ENCODE measurements at places on chromosomes 5 and 9.

GRCh38 chr9:111076519-111076918 lies 38.2 kb upstream of the LPAR1 start:
- DNase-seq = no peak

- no peak for DNase-seq
These were observed 474.6 kb upstream of the WWC1 start for GRCh38 chr5:167816864-167817263.

DNA sequence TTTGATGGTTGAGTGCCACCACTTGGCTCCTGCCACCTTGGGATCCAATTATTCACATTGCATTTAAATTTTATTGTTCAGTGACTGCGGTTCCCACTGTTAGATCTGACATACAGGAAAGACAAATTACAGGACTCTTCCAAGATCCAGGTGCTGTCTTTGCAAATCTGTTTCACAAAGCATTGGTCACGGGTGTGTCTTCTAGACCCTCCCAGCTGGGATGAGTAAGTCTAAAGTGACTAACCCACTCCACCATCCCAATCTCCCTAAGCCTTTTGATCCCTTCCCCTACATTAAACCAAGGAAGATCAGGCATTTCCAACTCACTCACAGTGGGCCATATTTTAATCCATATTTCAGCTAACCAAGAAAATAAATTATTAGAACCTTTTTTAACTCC lies 1016.3 kb upstream of the CTNND2 start:
- DNase-seq = no peak

DNA sequence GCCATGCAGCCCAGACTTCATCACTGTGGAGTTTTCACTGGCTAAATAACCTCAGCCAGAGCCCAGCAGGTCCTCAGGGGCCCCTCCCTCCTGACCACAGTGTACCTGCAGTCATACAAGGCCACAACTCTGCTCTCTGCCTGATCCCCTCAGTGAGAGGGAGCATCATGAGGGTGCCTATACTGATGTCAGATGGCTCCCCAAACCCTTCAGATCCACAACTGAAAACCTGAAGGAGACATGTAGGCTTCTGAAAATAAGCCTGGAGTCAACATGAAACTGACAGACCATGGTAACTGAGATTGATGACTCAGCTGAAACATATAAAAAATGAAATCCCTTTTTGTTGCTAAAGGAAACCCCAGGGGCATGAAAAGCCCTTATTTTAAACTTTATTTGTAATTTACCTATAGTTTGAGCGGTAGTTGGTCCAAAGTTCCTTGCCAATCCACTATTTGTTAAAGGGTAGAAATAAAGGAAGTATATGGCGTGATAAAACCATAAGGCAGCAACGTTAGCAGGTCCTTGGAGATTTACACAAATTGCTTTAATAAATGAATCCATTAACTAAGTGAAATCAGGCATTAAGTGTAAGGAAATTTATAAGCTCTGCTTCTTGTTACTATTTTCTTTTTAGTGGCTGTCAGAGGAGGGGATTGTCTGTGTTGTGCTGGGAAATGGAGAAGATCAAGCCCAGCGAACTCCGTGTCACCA lies 68.3 kb downstream of the FGF1 start:
- no peak for DNase-seq

GRCh38 chr9:13809401-13809800 lies 504.5 kb downstream of the NFIB start:
- no peak for DNase-seq

DNA sequence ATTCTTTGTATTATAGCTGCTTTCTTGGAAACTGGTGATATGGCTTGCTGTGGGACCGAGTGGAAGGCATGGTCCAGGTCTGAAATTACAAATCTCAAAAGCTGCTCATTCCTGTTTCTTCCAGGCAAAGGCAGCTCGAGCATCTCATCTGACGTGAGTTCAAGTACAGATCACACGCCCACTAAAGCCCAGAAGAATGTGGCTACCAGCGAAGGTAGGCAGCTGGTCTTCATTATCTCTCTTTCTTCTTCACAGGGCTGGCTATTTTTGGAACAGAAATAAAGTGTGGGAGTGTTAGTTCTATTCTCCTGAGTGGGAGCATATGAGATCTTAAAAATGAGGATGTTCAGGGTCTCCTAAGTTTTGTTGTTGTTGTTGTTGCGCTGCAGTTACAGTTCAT lies 115.9 kb downstream of the FBXL7 start:
- no peak for DNase-seq

- peak; percentile 70 for DNase-seq
These were observed 512 bp downstream of the PLK2 start for GRCh38 chr5:58459146-58460001.

DNA sequence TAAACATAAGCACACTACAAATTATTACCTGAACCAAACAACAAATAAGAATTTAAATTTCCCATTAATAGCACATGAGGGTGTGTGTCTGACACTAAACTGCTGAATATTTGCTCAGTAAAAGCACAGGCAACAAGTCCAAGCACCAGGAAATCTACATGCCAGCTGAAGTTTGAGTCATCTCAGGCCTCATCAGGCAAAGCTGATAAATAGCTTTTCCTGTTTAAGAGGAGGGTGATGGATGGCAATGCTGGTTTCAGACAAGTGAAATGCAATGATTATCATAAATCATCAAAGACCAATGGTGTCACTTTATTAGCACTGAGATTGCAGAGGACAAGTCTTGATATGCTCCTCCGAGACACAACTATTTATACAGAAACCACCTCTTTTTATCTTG lies 1668.0 kb upstream of the C9orf72 start:
- DNase-seq = peak; percentile 35

DNA sequence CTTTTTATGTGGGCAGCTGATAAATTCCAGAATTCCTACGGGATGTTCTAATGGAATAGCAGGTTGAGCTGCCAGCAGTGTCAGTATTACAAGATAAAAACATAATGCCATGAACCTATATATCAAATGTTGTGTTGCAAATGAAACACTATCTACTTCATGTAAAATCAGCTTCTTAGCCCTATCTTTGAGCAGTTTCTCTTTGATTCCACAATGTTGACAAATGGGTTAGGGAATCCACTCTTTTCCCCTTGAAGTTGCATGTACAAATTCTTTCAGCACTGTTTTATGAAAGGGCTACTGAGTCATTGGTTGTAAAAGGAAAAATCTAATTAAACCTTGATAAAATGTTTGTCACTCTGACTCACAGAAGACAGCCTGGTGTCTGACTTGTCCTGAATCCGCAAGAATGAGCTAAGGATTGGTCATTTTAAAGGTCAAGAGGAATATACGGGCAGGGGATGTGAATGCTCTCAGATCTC lies 950.6 kb upstream of the NUDT12 start:
- peak; percentile 96 for DNase-seq

DNA sequence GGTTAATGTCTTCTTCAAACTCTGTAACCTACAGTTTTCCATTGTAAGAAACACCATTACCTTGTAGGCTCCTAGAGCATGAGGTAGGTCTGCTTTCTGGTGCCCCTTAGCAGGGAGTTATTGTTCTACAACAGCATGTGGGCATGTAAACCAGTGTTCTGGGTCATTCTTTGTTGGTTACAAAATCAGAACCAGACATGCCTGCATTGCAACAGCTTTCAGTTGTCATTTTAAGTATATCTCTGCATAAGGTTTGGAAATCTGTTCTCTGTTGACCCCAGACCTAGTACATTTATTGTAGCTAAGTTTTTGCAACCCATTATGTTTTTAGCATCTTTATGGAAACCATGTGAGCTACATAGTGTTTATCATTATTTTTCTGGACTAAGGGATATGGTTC lies 10.9 kb downstream of the RGMB start:
- no peak for DNase-seq

DNA sequence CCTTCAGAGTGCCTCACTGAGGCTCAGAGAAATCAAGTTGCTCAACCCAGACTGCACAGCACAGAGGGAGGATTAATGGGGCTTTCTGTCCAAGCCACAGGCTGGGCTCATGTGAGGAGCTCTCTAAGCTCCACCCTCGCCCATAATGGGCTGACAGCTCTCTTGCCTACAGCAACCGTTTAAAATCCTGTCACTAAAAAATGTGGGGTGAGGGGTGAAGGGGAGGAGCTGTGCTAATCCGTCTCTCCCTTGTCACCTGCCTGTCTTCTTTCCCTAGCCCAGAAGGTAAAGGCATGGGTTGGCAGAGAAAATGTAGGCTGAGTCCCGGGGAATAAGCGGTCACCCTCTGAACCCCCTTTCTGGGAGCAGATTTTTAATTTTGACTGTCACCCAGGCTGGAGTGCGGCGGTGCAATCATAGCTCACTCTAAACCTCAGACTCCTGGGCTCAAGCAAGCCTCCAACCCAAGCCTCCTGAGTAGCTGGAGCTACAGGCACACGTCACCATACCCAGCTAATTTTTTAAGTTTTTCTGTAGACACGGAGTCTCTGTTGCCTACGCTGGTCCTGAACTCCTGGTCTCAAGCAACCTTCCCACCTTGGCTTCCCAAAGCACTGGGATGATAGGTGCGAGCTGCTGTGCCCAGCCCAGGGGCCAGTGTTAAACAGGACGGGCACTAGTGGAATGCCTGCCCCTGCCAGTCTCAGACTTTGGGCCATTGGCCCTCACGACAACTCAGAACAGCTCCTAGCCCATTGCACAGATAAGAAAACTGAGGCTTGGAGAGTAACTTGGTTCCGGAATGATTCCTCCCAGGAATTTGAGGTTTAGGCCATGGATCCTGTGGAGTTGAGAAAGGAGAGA lies 89.5 kb downstream of the LMX1B start:
- peak; percentile 58 for DNase-seq

DNA sequence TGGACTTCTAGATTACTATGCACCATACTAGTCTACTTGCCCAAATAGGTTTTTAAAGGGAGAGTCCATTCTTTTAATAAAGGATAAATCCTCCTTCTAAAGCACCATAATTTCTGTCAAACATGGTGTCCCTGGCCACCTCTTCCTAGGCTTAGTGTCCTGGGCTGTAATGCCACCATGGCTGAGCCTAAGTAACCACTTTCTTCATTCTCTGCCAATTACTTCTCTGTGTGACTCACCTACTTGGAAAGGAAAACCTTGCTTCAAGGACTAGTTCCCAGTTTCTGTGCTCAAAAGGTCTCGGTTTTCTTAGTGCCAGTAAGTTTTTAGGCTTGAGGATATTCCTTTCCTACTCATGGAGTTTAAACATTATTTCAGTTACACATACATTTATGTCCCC lies 273.4 kb downstream of the DENND1A start:
- no peak for DNase-seq

DNA sequence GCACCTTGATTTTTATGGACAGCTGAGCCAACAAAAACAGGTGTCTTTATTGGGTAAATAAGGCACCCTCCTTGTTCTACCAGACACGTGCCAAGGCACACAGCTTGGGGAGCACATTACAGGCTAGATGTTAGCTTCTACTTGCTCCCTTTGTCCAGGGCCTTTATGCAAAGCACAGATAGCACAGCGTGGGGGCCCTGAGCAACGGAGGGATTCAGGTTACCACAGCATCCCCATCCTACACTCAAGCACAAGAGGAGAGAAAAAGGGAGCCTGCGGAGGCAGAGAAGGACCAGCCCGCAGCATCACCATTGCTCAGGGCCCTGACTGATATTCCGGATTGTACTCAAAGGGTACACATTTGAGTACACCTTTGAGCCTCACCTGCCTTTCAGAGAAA lies 181.7 kb upstream of the KIF2A start:
- no peak for DNase-seq

DNA sequence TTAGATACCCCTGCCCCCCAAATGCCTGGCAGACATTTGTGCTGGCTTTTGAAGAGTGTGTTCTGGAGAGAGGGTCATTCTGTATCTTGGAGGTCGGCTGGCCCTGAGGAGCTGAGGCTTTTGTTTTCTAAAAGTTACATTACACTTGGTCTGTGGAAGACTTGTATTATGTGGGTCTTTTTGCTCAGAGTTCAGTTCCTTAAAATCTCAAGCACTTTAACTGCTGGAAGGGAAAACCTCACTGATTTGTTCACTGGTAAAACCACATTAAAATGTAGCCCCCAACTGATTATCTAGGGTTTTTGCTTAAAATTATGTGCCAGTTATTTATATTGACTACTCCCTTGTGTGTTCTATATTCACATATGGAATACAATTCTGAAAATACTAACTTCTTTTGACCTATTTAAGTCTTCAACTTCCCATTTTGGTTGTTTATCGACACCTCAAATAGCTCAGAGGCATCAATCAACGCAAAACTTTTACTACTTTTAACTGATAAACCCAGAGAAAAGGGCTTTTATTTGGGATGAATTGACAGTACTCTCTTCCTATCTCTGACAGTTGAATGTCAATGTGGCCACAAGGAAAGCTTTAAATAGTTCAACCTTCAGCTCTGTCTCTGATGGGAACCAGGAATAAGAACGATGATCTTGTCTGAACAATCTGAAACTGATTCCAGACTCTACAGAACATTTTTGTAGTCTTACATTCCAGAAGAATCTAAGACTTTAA lies 54.0 kb upstream of the MAP3K1 start:
- DNase-seq = peak; percentile 29

DNA sequence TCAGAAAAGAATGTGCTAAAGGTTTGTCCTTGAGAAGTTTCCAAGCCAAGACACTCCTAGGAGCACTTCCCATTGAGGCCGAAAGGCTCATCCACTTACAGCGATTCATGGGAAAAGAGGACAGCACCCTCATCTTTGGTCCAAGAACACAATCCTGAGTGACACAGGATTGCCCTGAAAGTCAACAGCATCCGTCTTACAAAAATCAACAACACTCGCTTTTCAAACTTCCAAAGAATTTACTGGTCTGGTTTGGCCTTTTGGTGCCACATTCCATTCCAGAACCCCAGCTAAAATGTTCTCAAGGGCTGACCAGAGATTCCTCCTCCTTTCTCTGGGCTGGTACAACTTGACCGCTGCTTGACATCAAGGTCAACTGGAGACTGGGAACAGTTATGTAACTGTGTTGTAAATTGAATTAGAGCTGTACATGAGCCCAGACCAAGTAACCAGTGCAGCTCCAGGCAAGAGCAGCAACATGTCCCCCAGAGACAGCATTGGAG lies 415.8 kb upstream of the PIK3R1 start:
- DNase-seq = no peak

DNA sequence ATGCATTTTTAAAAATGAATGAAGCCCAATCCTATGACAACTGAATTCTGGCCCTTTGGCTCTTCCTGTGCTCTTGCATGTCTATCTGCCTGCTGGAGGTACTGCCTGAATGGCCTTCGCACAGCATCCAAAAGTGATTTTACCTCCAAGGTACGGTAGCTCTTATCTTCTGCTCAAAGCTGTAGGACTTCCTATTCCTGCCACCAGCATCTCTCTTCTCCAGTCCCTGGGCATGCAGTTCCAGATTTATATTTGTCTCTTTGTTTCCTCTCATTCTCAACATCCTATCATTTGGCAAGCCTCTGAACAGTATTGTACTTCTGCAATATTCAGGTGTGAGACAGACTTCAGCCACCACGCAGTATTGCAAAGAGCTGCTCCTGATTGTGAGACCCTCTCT lies 43.7 kb upstream of the SH3GL2 start:
- no peak for DNase-seq

- DNase-seq = no peak
These were observed 1863.1 kb upstream of the WWC1 start for GRCh38 chr5:166428264-166428803.
